ENCODE measurements at places on chromosomes 13 and 19.

- no peak for DNase-seq
These were observed at the start of gene ZNF98 for GRCh38 chr19:22422211-22422610. Gene ZNF98, minus strand, starts transcription at chr19:22422346. Its CDS starts 122 bp downstream, at chr19:22422224.

GRCh38 chr19:16247353-16248182 is 49.9 kb downstream of the AP1M1 start:
- no peak for DNase-seq

GRCh38 chr19:28217022-28217421 is 995.9 kb downstream of the UQCRFS1 start:
- no peak for DNase-seq

DNA sequence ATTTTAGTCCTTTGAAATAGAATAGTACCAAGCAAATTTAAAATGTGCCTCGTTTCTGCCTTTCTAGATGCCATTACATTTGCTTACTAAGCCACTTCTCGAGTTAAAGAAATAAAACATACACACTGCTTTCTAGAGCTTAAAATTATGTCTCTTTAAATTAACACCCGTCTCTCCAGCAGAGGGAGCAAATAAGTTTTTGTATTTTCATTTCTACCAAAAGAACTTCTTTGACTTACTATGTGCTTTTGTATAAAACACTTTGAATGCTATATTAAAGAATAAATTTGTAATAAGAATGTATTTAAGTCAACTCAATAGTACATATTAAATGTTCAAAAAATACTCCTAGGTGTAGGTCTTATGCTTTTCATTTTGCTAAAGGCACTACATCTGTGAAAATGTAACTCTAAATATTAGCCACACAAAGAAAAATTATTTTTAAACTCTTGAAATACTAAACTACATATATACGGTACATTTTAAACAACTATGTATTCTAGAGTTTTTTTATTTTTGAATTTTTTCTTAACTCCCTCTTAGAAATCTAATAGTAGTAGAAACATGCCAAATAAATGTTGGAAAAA is 269.3 kb upstream of the MIR17HG start:
- no peak for DNase-seq

Measured in fibroblast of skin of left biceps (primary cell).